ENCODE measurements at places on chromosomes 13 and 19.

GRCh38 chr19:6248341-6248740 is 31.4 kb downstream of the MLLT1 start:
- DNase-seq: no peak

DNA sequence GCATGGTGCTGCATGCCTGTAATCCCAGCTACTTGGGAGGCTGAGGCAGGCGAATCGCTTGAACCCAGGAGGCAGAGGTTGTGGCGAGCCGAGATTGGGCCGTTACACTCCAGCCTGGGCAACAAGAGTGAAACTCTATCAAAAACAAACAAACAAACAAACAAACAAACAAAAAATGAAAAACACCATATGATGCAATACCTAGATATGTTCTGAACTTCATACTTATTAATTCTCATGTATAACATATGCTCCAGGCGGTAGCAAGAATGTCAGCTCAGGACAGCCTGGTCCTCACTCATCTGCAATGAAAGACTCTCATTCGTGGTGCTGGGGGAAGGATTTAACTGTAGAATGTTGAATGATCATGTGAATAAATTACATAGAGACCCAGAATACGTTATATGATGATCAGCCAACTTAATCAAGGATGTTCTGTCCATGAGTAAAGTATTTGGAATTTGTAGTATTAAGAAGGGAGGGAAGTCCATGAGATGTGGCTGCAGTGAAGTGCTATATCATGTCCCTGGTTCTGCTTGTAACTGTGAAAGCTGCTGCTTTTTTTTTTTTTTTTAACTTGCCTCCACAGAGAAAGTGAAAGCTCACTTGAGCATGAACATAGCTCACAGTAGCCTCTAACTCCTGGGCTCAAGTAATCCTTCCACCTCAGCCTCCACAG is 206.8 kb downstream of the UQCRFS1 start:
- no peak for DNase-seq

DNA sequence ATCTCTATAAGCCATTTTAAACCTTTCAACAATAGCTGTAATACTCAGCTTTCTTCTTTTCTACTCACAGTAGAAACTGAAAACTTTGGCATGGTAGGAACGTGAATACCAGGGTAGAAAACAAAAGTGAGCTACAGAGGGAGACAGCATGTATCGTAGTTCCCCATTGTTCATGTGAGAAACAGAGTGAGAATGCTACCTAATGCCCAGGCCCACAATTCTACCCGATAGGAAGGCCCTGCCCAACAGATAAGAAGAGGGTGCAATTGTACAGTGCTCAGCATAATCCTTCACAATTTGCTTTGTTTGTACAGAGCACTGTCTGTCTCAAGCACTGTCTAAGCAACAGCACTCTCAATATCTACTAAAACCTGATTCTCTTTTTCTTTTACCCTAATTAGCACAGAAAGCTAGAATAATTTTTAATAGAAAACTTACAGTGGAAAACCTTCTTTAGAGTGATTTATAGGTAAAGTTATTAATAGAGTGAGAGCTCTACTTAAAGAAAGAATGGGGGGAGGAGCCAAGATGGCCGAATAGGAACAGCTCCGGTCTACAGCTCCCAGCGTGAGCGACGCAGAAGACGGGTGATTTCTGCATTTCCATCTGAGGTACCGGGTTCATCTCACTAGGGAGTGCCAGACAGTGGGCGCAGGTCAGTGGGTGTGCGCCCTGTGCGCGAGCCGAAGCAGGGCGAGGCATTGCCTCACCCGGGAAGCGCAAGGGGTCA is 322.3 kb downstream of the EFNB2 start:
- no peak for DNase-seq

DNA sequence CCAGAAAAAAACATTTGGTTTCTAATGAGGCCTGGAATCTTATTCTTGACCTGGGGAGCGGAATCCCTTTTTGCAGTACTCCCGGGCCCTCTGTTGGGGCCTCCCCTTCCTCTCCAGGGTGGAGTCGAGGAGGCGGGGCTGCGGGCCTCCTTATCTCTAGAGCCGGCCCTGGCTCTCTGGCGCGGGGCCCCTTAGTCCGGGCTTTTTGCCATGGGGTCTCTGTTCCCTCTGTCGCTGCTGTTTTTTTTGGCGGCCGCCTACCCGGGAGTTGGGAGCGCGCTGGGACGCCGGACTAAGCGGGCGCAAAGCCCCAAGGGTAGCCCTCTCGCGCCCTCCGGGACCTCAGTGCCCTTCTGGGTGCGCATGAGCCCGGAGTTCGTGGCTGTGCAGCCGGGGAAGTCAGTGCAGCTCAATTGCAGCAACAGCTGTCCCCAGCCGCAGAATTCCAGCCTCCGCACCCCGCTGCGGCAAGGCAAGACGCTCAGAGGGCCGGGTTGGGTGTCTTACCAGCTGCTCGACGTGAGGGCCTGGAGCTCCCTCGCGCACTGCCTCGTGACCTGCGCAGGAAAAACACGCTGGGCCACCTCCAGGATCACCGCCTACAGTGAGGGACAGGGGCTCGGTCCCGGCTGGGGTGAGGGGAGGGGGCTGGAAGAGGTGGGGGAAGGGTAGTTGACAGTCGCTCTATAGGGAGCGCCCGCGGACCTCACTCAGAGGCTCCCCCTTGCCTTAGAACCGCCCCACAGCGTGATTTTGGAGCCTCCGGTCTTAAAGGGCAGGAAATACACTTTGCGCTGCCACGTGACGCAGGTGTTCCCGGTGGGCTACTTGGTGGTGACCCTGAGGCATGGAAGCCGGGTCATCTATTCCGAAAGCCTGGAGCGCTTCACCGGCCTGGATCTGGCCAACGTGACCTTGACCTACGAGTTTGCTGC is at the start of gene ICAM4:
TSS of gene ICAM4 (plus strand) at position 153 of the 935 bp plus-strand sequence. CDS start at position 211, 58 bp downstream.
- no peak for DNase-seq

DNA sequence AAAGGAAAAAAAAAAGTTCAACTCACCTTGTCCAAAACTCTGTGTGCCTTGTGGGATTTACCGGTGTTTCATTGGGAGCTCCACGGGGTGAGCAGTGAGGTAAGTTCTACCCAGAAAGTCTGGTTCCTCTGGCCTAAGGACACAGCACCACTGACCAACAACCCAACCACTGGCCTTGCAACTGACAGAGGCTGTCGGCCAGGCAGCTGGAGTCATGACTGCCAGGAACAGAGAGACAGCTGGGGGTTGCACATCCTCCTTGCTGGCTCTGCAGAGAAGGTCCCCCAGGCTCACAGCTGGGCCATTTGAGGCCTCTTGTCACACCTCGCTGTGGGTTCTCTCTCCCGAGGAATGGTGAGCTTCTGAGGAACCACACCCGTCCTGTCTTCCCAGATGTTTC is 59.5 kb downstream of the ANKRD10 start:
- DNase-seq: no peak

DNA sequence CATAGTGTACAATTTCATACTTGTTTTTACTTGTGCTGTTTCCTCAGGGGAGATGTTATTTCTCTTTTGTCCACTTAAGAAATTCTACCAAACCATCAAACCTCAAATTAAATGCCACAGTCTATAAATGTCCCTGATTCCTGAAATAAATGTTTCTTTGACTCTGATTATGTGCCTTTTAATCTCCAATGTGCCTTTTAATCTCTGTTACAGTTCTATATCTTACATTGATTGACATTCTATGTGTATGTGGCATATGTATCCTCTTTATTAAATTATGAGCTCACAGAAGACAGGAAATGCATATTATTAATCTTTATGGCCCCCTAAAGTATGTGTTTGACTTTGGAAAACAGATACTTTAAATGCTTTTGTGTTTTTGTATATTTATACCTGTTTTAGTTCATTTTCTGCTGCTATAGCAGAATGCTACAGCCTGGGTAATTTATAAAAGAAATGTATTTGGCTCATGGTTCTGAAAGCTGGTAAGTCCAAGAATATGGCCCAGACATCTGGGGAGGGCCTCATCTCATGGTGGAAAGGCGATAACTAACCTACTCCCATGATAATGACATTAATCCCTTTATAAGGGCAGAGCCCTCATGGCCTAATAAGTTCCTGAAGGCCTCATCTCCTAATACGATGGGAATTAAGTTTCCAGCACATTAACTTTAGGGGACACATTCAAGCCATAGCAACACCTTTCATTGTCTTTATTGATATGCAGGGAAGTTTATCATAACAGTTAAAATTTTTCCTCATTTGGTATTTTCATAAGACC is 403.9 kb downstream of the LIG4 start:
- no peak for DNase-seq

GRCh38 chr13:111485491-111486250 is 165.2 kb downstream of the TEX29 start:
- no peak for DNase-seq

GRCh38 chr13:52195401-52195837 is 36.0 kb upstream of the NEK3 start:
- DNase-seq: peak; percentile 44

DNA sequence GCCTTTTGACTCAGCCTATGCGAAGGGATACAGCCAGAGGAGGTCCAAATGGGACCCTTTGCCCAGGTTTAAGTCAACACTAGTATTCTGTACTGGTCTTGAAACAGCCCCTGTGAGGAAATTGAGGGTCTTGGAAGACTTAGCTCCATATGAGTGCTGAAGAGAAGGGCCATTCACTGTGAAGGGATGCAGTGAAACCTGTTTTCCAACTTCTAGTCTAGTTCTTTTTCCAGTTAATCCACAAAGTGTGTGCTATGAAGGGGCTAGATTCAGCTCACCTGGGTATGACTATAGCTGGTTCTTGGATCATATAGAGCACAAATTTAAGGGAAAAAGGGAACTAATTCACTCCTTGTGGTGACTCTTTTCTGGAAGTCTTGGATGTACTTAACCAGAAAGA is 4.0 kb downstream of the ZBTB32 start:
- no peak for DNase-seq
